ENCODE measurements at places on chromosomes 5 and 9.

- no peaks in the 10 kb centered on the region for H3K27me3 ChIP-seq
- H3K27ac ChIP-seq, result no peak overlapping the region
- H3K36me3 ChIP-seq, result no peaks in the 10 kb centered on the region
- no peak overlapping the region for H3K4me3 ChIP-seq
- H3K4me1 ChIP-seq, result no peaks in the 10 kb centered on the region
These were observed 6.8 kb downstream of the C9orf43 start for GRCh38 chr9:113417370-113417769.

GRCh38 chr9:20312732-20313131 lies 309.6 kb downstream of the MLLT3 start:
- H3K27ac ChIP-seq, result no peak overlapping the region
- peaks cover 3% of the 10 kb centered on the region for H3K27me3 ChIP-seq
- DNase-seq, result no peak
- H3K4me1 ChIP-seq, result no peaks in the 10 kb centered on the region
- H3K36me3 ChIP-seq, result no peaks in the 10 kb centered on the region

DNA sequence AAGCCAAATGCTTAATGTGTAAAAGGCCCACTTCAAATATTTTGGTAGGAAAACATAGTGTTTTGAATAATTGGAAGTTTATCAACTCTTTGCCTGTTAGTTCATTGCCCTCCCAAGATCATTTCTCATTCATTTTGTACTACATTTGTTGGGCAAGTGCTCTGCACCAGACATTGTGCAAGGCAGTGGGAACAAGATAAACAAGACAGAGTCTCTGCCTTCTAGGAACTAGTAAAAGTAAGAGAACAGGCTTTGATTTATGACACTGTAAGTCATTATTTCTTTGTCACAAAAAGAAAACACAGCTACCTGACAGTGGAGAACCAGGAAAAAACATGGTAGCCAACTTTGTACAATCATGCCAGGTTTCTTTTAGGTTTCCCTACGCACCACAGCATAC lies 63.7 kb upstream of the PAM start:
- H3K4me1 ChIP-seq, result no peaks in the 10 kb centered on the region
- DNase-seq, result no peak
- H3K4me3 ChIP-seq, result no peak overlapping the region
- peaks cover 4% of the 10 kb centered on the region for H3K27me3 ChIP-seq
- no peak overlapping the region for H3K27ac ChIP-seq

- no peak overlapping the region for H3K27ac ChIP-seq
- H3K4me1 ChIP-seq, result peaks cover 2% of the 10 kb centered on the region
- H3K27me3 ChIP-seq, result no peaks in the 10 kb centered on the region
- no peak for DNase-seq
- no peak overlapping the region for H3K4me3 ChIP-seq
These were observed 45.2 kb downstream of the CYSTM1 start for GRCh38 chr5:140220032-140220697.

DNA sequence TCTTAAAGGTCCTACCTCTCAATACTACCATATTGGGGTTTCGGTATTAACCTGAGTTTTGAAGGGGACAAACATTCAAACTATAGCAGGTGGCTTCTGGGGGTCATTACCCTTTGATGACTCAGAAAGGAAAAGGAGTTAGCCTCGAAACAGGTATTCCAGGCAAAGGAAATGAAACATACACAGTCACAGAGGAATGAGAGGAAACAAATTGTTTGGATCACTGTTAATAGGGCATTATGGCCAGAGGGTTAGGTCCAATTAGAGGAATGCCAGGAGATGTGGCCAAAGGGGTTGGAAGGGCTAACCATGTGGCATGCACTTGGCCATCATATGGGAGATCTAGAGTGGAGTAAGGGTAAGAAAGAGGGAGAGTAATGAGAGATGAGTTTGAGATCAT lies 23.9 kb upstream of the NIM1K start:
- H3K27me3 ChIP-seq, result no peaks in the 10 kb centered on the region
- peaks cover 17% of the 10 kb centered on the region for H3K4me1 ChIP-seq
- H3K27ac ChIP-seq, result no peak overlapping the region
- no peak for DNase-seq

DNA sequence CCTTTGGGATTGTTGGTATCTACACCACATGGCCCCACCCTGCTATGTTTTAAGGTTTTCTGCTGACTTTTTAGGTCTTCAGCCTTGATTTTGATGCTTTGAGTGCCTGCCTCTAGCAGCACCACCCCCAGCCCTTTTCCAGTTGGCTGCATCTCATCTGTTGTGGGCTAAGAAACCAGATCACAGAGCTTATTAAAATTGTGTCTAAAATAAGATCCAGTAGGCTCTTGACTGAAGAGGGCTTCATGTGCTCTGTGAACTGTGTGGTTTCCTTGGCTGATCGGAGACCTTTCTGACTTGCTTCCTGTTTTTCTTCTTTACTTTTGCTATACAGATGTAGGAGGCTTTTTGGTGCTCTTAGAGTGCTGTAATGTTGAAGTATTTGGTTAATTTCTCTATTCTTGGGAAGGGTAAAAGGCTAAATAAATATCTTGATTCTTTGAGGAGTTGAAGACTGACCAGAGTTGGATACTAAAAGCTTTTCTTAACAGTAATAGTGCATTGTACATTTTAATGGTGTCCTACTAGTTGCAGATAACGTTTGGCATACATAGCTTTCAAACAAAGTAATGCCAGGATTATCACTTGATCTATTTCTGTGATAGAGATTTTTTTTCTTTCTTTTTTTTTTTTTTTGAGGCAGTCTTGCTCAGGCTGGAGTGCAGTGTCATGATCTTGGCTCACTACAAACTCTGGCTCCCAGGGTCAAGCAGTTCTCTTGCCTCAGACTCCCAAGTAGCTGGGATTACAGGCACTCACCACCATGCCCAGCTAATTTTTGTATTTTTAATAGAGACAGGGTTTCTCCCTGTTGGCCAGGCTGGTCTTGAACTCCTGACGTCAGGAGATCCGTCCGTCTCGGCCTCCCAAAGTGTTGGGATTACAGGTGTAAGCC lies 4.5 kb downstream of the UBE2D2 start:
- peak overlapping the region; percentile 87 for H3K27ac ChIP-seq
- peak overlapping the region; percentile 80 for H3K4me3 ChIP-seq
- peaks cover 3% of the 10 kb centered on the region for H3K36me3 ChIP-seq

- H3K27me3 ChIP-seq, result no peaks in the 10 kb centered on the region
- no peak overlapping the region for H3K27ac ChIP-seq
- H3K36me3 ChIP-seq, result peaks cover 1% of the 10 kb centered on the region
- H3K4me1 ChIP-seq, result peaks cover 9% of the 10 kb centered on the region
- DNase-seq, result no peak
- no peak overlapping the region for H3K4me3 ChIP-seq
These were observed 409.5 kb downstream of the PDE4D start for GRCh38 chr5:59483971-59484472.
